T-helper 22 cell (primary cell): ENCODE measurements at places on chromosomes 3 and 15.

DNA sequence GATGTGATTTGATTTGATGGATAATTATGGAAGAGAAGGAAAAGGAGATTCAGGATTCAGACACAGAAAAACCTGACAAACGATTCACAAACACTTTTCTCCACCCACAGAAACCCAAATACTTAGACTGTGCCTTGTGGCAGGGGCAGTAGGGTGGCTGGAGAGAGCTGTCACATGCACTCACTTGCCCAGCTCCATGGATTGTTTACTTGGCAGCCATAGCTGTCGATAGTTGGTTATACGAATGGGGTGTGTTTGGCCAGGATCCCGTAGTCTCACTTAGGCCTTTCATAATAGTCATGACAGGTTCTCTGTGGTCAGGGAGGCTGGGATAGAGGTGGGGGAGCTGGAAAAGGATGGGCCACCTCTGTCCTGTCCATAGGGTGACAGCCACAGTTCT, 76.9 kb downstream of the CACNA1D start:
- no peak for DNase-seq

DNA sequence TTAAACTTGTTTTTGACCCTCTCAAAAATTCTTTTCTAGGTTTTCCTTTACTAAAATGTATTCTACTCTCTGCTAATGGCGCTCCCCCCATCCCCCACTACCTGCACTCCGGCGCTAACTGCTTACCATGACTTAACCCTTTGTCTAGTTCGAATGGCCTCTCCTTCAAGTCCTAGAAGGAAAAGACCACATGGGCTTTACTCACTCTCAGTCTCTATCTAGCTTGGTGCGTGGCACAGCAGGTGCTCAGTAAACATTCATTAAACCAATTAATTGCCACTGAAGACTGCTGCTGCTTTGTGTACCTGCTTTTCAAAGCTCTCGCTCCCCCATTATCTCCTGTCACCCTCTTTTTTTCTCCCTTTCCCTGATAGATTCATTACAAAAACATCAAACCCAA, 457.7 kb upstream of the THRB start:
- no peak for DNase-seq

DNA sequence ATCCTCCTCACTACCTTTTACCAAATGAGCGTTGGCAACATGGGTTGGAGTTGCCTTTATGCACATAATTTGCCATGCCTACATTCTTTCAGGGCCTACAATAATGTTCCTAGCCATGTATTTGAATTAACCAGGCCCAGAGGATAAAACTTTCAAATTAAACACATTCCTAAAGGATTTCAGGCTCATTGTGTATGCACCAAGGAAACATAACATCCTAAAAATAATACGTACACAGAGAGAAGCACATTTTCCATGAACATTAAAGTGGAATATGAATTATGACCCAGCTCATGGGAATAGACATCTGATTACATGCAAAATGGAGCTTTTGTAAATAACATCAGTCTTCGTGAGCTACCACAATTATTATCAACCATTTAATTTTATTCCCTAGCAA, 203.3 kb downstream of the RORA start:
- no peak for DNase-seq

- no peak for DNase-seq
Observed at GRCh38 chr3:57143886-57144459, 21.2 kb downstream of the IL17RD start.

DNA sequence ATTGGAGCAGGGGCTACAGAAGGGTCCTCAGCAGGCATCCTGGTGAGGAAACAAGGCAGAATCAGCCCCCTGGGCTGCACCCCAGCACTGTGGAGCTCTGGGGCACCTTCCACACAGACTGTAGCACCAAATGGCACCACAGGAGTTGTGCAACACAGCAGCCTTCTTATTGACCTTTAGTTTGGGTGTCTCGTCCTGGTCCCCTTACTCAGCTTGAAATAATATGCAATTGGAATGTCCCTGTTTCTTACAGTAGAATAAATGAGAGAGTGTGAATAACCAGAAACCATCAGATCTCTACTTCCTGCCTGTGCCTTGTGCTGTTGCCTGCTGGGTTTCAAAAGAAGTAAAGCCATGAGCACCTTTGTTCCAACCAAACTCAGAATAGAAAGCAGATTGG, 44.5 kb downstream of the RPLP1 start:
- no peak for DNase-seq

DNA sequence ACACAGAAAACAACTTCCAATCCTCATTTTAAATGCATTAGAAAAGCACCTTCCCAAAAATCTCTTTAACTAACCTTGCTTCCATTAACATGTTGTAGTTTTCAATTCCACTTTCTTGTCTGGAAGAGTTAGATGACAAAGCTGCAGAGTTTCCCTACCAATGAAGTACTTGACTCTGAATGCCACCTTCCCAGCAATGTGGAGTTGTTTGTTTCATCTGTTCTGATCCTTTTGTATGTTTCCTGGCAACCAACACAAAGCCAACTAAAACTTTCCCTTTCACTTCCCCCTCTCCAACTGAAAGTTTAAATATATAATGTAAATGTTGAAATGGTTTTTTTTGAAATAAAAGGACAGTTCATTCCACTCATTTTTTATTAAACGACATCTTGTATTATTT, at the start of gene WDR49:
Gene WDR49 (minus strand): TSS at position 183 of the 400 bp plus-strand sequence. CDS start 517 bp downstream, outside the sequence.
- no peak for DNase-seq

GRCh38 chr3:138186221-138186620, 880 bp upstream of the ARMC8 start:
- DNase-seq = no peak

DNA sequence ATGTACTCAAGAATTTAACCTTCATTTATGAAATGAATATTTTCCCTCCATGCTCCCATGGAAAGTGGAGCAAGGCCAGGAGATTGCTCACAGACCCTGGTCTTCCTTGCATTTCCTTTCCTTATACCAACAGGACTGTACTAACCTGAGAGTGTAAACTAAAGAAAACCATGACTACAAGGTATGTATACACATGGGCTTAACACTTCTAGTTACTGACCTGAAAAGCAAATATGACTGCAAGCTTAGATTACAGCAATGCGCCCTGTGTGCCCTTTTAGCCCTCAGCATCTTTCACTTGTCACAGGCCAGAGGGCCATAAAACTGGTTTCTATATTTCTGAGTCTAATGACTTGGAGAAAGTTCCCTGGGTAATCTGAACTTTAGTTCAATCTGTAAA, 52.1 kb downstream of the NEK10 start:
- DNase-seq = no peak

DNA sequence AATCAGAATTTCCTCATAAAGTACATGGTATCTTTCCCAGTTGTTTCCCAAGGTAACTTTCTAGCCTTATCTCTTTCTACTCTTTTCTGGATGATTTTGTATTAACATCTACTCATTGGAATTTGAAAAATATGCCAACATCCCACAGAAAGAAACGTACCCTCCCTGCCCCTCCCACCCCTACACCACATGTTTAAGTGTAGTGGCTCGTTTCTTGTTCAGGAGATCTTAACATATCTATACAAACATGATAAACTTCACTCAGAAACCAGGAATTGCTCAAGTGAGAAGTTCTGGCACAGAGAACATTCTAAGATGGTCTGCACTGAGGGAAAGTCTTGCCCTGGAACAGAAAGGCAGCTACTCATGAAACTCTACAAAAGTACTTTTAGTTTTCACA, 404.7 kb downstream of the SOX2 start:
- DNase-seq = no peak

DNA sequence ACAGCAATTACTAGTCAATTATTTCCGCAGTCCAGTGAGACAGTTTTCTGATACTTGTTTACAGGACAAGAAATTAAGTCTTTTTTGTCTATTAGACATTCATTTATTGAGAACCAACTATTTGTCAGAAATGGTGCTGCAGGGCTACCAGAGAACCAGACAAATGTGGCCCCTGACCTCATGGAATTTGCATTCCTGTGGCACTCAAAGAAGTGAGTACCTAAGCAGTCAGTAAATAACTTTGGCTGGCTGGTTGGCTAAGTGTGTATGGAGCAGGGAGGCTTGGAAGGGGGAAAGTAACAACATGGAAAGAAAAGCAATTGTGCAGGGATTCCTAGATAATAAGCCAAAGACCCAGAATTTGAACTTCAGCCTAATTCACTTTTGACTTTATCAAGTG, 837.0 kb upstream of the CFAP20DC start:
- no peak for DNase-seq

GRCh38 chr3:23550402-23550801, 255.4 kb upstream of the UBE2E1 start:
- no peak for DNase-seq

- no peak for DNase-seq
Observed at GRCh38 chr15:49721621-49722020, 100.8 kb downstream of the DTWD1 start.

GRCh38 chr3:45771166-45771775, 25.1 kb downstream of the SLC6A20 start:
- no peak for DNase-seq
